ENCODE measurements at places on chromosomes 1 and 21.
A peak's percentile ranks its signal among the peaks of the same experiment; 100 is the strongest.

DNA sequence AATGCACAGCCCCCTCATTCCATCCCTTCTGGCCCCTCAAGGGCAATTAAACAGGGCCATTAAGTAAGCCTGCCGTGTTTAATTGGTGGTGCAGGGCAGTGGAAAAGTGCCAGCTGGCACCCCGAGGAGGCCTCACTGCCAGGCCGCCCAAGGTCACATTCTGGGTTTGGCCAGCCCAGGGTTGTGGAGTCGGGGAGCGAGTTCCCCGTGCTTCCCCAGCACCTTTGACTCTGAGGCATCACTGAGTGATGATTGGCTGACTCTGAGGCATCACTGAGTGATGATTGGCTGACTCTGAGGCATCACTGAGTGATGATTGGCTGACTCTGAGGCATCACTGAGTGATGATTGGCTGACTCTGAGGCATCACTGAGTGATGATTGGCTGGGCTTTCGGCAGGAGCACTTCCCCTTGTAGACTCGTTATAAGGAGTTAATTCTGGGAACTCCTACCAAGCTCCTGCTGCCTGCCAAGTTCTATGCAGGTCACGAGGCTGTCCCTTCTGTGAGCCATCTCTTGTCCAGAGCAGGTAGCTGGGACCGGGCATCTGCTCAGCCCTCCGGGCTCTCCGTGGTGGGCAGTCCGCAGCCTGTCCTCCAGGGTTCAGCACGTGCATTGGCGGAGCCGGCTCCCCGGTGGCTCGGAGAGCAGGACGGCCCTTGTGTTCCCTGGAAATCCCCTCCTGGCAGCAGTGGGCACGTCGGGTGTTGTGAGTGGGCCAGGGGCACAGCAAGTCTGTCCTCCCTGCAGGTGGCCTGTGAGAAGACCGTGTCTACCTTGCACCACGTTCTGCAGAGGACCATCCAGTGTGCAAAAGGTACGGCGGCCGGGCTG, 20.9 kb downstream of the CSTB start:
- DNase-seq = no peak

DNA sequence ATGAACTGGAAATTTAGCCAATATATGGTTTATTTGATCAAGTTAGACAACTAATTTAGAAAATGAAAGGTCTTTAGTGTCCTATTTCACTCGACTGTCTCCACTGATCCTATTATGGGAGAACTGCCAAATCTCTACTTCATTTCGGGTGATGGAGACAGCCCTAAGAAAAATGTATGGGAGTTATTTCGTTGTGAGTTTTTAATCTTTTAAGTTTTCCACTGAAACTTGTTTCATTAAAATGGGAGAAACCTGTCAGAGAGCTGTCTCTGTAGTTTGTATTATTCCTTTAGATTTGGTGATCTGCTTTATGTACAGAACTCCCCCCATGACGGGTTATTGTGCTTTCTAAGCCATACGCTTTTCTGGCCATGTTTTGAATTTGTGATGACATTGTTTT, 899.7 kb downstream of the ADGRL2 start:
- no peak for DNase-seq

DNA sequence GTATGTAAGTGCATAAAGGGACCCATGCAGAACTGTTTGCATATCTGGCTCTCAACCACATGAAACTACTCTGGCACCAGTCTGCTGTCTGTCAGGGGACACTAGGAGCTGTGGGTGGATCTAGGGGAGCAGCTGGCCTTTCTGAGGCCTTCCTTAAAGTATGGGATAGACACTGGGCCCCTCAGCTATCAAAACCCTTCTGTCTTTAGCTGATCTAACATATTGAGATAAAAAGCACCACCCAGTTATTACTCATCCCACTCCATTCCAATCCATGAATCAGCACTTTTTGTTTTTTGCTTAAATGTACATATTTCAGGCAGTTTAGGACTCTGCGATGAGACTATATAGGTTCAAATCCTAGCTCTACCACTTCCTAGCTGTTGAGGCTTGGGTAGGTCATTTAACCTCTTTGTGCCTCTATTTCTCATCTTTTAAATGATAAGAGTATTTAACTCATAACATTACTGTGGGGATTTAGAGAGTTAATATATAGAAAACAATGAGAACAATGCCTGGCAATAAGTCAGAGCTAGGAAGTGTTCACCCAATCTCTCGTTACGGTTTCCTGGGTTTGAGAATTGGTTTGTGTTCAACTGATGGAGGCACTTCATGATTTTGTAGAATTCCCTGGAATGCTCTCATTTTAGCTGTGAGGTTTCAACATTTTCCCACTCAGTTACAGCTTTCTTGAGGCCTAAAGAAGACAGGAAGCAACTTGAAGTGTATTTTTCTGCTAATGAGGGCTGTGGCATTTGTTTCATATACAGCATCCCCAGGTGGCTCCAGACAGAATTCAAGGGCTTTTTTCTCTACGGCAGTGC, 68.9 kb downstream of the LRIG2 start:
- DNase-seq = peak; percentile 55

- no peak for DNase-seq
These were observed 116.2 kb upstream of the ATP1A1 start for GRCh38 chr1:116256875-116257274.

DNA sequence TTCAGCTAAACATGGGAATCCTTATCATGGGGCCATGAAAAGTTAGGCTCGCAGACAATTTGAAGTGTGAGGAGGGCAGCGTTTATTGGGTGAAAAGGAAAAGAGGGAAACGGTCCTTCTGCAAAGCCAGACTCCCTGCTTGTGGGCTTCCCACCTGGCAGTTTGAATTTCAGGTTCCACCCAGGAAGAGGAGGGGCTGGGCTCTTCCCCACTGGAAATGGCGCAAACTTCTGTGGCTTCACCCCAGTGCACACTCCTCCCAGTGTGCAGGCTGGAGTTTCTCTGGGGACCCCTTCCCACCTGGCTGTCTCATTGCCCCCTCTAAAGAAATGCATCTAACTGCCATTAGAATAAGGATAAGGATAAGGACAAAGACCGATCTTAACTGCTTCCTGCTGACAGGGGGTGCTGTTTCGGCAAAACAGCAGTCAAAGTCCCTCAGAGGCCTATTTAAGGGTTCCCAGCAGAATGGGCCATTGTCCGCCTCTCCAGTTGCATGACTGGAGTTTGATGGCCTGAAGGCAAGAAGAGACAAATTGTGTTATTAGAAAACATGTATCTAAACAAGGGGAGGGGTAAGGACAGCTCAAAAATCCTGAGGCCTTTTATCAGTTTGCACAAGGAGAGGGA, 20.4 kb downstream of the AIM2 start:
- DNase-seq = no peak

DNA sequence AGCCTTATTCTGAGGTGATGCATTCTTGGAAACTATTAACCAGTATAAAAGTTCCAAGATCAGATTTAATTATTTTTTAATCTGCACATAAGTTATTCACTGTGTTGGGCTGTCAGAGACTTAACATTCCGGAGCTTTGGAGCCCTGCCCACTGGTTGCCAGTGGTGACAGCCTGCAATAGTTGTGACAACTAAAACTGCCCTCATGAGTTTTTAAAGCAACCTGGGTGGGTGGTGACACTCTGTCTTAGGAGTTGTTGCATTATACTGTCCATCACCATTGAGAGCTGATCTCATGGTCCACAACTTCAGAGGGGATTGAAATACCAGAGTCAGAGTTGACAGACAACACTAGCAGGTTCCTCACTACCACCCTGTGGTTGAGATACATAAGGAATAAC, 653.9 kb upstream of the USP24 start:
- DNase-seq = peak; percentile 11

DNA sequence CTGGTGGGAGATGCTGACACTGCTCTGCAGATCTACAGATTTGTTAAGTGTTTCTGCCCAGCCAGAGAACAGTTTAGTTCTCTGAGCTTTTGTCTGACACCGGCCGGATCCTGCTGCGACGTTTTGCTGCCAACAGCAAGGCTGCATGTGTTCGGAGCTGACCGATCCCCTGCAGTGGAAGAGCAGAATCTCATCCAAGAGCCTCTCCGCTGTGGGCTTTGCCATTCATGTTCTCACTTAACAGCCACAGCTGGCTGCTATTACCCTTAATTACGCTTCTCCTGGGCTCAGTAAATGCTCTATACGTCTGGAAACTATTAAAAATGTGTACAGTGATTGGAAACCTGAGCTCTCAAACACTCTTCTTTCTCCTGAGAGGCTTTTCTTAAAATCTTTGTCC, 105.3 kb downstream of the BCAR3 start:
- DNase-seq = no peak

DNA sequence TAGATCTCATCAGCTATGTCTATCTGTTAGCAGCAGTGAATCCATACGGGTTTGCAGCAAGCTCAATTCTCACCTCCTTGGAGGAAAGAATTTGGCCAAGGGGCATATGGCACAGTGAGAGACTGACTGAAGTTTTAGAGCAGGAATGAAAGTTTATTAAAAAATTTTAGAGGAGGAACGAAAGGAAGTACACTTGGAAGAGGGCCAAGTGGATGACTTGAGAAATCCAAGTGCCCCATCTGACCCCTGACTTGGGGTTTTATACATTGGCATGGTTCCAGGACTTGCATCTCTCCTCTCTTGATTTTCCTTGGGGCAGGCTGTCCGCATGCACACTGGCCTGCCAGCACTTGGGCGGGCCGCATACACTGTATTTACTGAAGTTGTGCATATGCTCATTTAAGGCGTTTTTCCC, 9.2 kb upstream of the OSBPL9 start:
- DNase-seq = no peak

- DNase-seq = peak; percentile 85
These were observed 12.3 kb downstream of the PHLDA3 start for GRCh38 chr1:201456499-201457309.

DNA sequence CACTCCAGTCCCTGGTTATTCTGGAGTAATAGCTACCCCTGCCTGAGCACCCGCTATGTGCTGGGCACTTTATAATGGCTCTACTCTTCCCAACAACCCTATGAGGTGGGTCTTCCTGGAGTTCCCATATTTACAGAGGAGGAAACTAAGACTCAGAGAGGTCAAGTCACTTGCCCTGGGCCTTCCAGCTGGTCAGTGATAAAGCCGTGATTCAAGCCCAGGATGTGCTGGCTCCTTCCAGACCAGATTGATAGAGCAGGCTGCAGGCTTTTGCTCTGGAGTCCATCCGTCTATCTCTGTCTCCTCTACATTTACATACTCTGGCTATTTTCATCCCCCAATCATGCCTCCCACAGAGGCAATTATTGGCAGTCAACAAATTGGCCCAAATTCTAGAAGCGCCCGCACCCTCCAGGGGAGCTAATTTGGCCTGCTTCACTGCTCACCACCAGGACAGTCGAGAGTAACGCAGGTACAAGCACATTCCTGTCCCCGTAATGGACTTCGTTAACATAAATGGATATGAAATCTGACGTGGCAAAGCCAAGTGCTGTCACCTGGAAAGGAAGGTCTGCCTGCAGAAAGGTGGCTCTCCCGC, 39.8 kb upstream of the SELENON start:
- no peak for DNase-seq

DNA sequence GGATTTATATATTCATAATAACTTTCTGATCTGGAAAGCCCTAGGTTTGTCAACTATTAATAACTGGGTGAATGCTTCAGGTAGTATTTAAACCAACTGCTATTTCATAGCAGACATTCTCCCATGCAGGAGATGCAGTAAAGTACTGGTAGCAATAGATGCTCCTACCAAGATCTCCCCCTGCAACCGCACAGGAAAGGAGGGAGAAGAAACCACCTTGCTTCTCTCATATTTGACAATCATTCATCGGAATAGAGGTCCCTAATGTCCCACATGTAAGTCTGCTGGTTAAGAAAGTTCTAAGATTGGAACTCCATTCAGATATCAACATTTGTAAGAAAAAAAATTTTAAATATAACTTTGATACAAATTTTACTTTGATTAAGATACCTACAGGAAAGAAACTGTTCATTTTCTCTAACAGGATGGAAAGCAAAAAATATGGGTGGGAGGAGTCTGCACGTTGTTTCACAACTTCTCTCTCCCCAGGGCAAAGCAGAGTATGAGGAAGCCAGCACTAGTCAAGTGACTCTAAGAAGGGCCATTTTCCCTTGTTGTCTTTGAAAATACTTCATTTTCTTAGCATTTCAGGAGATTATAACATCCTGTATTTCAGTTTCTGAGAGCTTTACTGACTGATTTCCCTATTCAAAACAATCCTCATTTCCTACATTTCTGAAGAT, at the start of gene PYHIN1:
PYHIN1 (plus strand) TSS at position 498 of the 683 bp plus-strand sequence. CDS start 5,359 bp downstream, outside the sequence.
- DNase-seq = no peak

- DNase-seq = no peak
These were observed 9.3 kb downstream of the CTH start for GRCh38 chr1:70420320-70420719.

- DNase-seq = no peak
These were observed 21.4 kb downstream of the STUM start for GRCh38 chr1:226569879-226570547.

- no peak for DNase-seq
These were observed 280.2 kb downstream of the ASTN1 start for GRCh38 chr1:176884286-176884685.

DNA sequence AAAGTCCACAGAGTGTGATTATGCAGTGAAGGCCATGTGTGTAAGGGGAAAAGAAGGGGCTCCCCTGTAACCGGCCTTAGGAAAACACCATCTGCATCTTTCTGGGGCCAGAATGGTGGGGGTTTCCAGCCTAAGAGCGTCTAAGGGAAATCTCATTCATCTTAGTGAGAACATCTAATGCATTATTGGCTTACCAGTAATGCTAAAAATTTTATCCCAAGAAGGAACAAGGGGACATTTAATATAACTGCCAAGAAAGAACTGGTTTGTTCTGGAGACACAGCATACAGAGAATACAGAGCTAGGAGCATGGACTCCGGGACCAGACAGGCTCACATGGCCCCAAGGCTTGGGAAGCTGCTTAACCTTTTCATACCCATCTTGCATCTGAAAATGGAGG, 58.3 kb upstream of the DSCAM start:
- DNase-seq = no peak

DNA sequence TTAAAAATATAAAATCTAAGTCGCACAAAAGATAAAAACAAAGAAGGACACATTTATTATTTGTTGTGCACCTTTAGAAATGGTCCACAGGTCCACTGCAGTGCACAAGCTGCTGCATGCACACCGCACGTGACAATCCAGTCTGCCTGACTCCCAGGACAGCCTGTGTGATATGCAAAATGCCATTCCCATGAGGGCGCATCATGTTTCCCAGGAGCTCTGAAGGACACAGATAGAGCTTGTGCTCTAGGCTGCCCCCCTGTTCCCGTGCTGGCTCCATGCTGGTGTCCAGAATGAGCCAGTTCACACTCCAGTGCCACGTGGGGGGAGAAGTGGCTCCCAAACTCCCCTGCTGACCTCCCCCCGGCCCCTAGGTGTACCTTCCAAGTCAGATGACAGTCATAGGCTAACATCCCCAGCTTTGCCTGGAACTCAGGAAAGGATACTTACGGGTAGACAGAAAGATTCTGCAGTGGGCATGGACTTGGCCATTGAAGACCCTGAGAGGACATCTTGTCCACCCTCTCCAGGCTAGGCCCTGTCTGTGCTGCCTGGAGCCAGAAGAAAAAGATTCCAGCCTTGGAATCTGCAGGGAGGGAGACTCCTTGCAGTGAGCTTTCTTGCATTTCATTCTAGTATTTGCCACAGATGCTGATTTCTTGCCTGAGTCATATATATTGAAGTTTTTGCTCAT, 26.3 kb downstream of the RAB7B start:
- DNase-seq = peak; percentile 34
